ENCODE measurements at places on chromosomes 1 and 21. TPM values are rescaled to one million over a fixed set of nuclear protein-coding genes. Genes with fewer than 3 reads are reported as not detected.

Gene MLLT11
- 0.95 TPM for total RNA-seq

Gene SLC26A9
- 0.30 TPM for total RNA-seq

Gene SPRR2B
- not detected for total RNA-seq

Gene PSMB4
- total RNA-seq, result 330 TPM

Gene GJB5
- not detected for total RNA-seq

Gene PLEKHG5
- total RNA-seq, result 12.2 TPM

Gene FPGT
- total RNA-seq, result 7.3 TPM

Gene OR2M3
- not detected for total RNA-seq

Gene S100A2
- total RNA-seq, result 3.0 TPM

Gene ROR1
- 37.2 TPM for total RNA-seq

Gene MTMR11
- total RNA-seq, result 2.3 TPM

Gene CD5L
- not detected for total RNA-seq

Gene BARHL2
- not detected for total RNA-seq

Gene FAM151A
- 21.4 TPM for total RNA-seq

Gene CTTNBP2NL
- 11.3 TPM for total RNA-seq

Data from Caco-2 (cell line).